Activated naive CD8-positive, alpha-beta T cell treated with anti-CD3 and anti-CD28 coated beads, Interleukin-2, amount 10 ng/mL, durations not matched to agents 7 days and 5 days (primary cell): ENCODE measurements at places on chromosomes 6 and 20.

DNA sequence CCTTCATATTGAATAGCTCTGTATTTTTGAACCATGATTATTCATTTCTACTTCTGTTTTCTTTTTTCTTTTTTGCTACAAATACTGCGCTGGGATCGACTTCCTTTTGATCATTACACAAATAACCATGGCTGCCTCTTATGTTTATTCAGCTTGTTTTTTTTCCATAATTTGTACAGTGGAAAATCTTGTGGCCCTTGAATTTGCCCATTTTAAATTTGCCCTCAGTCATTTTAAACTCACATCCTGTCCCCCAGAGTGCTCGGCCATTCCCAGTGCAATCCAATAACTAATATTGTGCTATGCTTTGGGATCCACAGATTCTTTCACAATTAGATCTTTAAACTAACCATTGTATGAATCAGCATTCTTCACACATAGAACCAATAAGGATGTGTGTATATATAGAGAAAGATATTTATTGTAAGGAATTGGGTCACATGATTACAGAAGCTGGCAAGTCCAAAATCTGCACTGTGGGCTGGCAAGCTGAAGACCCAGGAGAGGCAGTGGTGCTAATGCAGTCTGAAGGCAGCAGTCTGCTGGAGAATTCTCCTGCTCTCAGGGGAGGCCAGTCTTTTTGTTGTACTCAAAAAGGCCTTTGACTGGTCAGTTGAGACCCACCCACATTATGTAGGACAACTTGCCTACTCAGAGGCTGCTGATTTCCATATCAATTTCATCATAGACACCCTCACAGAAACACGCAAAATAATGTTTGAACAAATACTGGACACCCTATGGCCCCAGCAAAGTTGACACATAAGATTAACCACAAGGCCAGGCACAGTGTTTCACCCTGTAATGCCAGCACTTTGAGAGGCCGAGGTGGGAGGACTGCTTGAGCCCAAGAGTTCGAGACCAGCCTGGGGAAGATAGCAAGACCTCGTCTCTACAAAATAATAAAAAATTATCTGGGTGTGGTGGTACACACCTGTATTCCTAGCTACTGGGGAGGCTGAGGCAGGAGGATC lies 147.1 kb downstream of the MTHFD1L start:
- no peak for DNase-seq

DNA sequence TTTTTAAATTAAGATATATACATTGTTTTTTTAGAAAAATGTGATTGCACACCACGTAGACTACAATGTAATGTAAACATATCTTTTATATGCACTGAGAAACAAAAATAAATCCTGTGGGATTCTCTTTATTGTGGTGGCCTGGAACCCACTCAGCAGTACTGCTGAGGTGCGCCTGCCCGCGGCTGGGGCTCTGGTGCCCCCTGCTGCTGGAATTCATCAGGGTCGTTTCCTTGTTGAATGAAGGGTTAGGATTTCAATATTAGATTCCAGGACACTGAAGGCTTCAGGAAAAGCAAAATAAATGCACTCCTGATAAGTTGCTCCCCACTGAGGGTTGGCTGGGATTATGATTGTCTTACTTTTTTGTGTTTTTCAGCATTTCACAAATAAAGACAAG lies 175.8 kb upstream of the GGTLC1 start:
- peak; percentile 48 for DNase-seq

DNA sequence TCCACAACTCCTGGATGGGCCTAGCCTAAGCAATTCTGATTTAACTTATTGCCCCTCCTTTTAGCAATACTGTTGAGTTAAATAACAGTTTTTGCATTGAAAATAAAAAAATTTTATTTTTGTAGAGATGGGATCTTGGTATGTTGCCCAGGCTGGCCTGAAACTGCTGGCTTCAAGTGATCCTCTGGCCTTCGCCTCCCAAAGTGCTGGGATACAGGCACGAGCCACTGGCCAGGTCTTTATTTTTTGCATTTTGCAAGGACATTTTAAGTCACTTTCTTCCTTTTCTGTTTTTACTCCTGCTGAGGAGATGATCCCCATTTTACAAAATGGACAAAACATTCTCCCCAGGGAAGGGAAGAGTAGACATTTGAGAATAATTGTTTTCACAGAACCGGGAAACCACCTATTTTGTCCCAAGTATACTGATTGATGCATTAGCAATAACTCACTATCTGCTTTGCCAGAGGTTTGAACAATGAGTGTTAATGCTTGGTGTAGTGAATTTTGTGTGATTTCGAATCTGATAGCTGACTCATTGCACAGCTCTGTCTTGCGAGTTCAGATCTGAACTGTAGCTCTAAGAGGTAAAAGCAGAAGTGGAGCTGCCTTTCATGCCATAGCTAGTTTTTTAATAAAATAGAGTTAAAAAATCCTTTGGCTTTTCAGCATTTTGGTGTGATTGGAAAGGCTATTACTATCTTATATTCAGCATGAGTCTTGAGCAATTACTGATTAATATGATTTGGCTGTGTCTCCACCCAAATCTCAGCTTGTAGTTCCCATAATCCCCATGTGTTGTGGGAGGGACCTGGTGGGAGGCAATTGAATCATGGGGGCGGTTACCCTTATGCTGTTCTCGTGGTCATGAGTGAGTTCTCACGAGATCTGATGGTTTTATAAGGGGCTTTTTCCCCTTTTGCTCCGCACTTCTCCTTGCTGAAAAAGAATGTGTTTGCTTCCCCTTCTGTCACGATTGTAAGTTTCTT lies 20.9 kb downstream of the IGF2R start:
- no peak for DNase-seq

DNA sequence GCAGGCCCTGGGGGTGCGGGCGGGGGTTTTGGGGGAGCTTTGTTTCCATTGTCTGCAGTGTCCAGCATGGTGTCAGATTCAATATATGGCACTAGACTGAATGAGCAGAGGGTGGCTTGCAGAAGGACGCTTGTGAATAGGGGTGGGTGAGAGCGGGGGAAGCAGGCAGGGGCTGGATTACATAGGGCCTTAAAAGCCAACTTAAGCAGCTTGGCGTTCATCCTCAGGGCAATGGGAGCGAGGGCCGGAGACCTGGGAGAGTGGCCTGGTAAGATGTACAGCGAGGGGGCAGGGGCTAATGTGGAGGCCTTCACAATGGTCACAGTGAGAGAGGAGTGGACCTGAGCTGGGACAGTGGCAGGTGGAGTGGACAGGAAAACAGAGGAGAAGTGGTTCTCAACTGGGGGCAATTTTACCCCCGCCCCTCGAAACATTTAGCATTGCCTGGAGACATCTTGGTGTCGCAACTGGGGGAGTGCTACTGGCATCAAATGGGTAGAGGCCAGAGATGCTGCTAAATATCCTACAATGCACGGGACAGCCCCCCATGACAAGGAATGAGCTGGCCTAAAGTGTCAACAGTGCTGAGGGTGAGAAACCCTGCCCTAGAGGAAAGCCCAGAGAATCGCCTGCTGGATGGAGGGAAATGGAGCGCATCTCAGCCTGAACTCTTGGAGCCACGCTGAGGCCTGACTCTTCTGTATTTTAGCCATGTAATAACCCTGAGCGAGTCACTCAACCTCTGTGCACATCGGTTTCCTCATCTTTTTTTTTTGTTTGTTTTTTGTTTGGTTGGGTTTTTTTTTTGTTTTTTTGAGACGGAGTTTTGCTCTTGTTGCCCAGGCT lies 15.1 kb upstream of the BAK1 start:
- DNase-seq, result no peak

DNA sequence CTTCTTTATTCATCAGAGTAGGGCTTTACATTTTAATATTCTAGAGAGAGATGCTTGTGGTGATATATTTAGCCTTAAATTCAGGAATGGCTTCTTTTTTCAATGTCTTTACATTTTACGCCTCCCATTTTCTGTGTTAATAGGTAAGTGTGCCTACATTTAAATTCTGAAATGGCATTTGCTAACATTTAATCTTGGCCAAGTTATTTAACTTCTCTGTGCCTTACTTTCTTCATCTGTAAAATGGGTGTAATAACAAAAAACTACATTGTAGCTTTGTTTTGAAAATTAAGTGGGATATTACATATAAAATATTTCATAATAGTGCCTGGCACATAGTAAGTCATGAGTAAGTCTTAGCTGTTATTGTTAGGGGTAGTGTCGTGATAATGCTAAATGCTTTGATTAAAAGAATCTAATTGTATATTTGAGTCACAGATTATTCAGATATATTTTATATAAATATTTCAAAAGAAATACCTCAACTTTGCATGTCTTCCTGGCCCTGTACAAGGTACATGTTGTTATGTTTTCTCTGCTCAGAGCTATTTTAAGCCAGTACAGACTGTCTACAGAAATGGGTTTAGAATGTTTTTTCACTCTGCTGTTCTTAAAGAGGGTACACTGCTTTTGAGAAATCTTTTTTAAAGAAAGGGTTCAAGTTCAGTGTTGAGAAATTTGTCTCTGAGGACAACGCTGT lies 18.8 kb downstream of the CARMIL1 start:
- no peak for DNase-seq
